ENCODE measurements at places on chromosomes 4 and X. TPM values are rescaled to one million over a fixed set of nuclear protein-coding genes. Genes with fewer than 3 reads are reported as not detected.

DNA sequence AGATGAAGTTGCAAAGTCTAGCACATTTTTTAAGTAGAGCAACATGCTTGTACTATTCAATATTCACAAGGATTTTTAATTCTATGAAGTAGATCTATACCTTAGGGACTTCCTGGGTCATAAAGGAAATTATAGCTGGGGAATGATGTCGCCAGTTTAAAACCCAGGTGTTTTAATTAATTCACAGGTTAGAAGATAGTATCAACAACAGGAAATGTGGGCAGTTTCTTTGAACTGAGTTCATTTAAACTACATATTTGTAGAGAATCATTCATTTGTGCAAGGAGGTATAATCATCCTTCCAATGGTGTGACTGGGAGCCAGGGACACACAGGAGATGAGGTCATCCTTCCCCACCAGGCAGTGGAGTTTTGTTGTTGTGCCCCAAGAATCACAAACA lies 181.3 kb upstream of the KLF3 start:
- no peaks in the 10 kb centered on the region for H3K36me3 ChIP-seq
- no peak for DNase-seq
- no peak overlapping the region for H3K4me3 ChIP-seq
- no peak overlapping the region for H3K27ac ChIP-seq
- H3K4me1 ChIP-seq: no peaks in the 10 kb centered on the region
- H3K27me3 ChIP-seq: no peaks in the 10 kb centered on the region

DNA sequence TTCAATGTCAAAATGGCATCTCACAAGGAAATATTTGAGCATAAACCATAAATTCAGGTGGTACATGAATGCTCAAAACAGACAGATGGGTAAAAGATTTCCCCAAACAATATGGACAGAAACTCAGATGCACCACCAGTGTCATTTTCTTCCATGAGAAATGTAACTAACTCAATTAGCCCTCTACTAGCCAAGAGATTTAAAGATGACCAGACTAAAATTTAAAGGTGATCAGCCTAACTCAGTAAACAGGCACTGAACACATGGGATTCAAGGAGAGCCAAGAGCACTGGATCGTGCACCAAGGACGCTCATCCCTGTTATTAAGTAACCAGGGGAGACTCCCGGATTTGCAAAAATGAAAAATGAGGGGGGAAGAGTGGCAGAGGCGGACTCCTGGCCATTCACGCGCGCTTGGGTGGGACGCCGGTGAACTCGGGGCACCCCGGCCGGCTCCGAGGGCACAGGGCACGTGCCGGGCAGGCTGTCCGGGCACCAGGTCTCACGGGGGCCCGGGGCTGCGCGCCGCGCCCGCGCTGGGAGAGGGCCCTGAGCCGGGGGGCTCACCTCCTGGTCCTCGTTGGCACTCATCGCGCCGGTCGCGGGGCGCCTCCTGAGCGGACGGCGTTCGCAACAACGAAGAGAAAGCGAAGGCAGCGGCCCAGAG lies 490 bp downstream of the RWDD4 start:
- peak overlapping the region; percentile 94 for H3K4me3 ChIP-seq
- peaks cover 20% of the 10 kb centered on the region for H3K36me3 ChIP-seq
- peaks cover 36% of the 10 kb centered on the region for H3K4me1 ChIP-seq
- H3K27ac ChIP-seq: peak overlapping the region; percentile 95
- DNase-seq: peak; percentile 32
- H3K27me3 ChIP-seq: no peaks in the 10 kb centered on the region

DNA sequence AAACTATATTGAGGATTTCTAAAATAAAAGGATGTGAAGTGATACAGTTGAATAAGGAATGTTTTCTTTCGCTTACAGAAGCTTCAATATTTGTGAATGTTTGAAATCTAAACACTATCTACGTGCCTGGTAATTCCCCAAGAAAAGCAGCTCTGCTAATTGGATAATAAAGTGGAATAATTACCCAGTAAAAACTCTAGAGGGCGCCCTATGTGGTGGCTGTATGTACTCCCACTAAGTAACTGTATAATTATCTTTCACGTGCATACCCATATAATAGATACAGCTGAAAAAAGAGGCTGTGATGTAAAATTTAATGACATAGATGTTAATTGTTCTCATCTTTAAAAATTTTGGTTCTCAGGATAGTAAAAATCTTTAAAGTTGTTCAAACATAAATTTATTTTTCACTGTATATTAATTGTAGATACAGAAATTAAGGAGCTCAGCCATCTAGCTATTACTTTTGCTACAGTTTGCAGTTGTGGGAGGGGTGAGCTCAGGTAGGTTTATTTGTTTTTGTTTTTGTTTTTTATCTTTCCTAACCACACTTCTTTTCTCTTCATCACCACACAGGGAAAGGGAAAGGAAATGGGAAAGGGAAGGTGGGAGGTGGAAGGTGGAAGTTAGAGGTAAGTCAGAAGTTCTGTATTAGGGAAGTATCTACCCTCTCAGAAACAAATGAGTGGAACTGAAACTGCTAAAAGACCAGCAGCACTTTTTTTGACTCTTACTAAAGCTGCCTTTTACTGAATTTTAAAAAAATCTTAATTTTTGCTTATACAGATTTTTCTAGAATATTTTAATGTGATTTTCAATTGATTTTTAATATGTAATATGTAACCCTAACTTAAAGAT lies 151.7 kb upstream of the RPS6KA6 start:
- no peaks in the 10 kb centered on the region for H3K4me1 ChIP-seq
- H3K27me3 ChIP-seq: no peaks in the 10 kb centered on the region
- no peak overlapping the region for H3K4me3 ChIP-seq
- no peak overlapping the region for H3K27ac ChIP-seq
- H3K36me3 ChIP-seq: no peaks in the 10 kb centered on the region

GRCh38 chrX:66200855-66201795 lies 37.1 kb downstream of the HEPH start:
- H3K4me1 ChIP-seq: no peaks in the 10 kb centered on the region
- no peak overlapping the region for H3K27ac ChIP-seq
- H3K4me3 ChIP-seq: no peak overlapping the region
- no peaks in the 10 kb centered on the region for H3K27me3 ChIP-seq
- no peak for DNase-seq

DNA sequence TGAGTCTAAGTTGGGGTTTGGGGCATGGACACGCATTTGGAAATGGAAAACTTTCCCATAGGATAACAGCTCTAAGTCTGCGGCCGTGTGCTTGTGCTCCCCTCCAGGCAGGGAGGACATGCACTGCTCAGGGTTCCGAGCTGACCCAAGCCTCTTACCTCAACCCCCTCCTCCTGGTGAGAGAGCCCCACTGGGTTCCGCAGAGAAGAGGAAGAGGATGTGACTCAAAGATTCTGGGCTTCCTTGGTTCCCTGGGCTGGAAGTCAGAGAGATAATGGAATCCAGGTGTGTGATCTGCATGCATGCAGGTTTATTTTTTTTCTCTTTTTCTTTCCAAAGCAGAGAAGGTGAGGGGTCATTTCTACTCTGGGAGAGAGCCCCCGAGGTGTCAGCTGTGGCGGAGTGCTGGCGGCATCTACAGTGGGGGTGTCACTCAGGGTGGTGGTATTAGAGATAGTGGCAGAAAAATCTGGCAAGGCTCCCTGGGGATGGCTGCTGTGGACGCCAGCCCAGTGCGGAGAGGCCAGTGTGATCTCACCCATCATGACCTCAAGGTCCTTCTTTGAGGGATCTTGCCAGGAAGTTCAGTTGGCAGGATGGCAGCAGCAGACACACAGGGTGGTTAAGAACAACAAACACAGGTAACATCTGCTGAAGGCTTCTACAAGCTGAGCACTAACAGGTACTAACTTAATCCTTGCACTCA lies 168.7 kb upstream of the HAND2 start:
- peak; percentile 60 for DNase-seq
- no peaks in the 10 kb centered on the region for H3K36me3 ChIP-seq
- peaks cover 25% of the 10 kb centered on the region for H3K4me1 ChIP-seq
- H3K4me3 ChIP-seq: peak overlapping the region; percentile 56
- H3K27me3 ChIP-seq: no peaks in the 10 kb centered on the region

GRCh38 chr4:83358410-83358809 lies 23.8 kb upstream of the HPSE start:
- DNase-seq: no peak
- H3K4me3 ChIP-seq: no peak overlapping the region
- no peaks in the 10 kb centered on the region for H3K36me3 ChIP-seq
- H3K4me1 ChIP-seq: no peaks in the 10 kb centered on the region
- no peaks in the 10 kb centered on the region for H3K27me3 ChIP-seq

DNA sequence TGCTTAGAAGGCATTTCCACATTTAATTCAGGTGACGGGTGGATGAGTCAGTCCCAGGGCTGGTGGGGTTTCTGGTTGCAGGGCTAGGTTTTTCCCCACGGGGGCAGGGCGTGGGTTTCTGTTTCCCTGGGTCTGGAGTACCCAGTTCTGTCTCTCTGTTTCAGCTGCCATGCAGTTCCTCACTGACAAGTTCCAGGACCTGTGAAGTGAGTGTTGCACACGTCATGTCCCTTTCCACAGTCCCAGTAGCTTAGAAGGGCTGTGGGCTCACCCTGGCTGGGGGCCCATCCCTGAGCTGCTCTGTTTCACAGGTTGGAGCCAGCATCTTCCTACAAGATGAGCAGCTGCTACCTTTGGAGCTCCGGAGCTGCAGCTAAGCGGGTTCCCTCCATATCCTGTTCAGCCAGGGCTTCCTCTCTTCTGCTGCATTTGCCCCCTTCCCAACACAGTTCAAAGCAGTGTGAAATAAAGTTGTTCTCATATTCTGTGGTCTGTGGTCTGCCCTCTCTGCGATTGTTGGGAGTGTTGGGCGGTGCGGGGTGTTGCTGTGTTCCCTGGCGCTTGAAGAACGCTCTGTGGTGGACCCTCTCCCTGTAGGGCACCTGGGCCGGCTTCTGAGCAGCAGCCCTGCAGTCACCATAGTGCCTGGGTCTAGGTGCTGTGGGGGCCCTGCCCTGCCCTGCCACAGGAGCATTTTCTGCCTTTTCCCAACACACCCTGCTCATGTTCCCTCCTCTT lies 3.9 kb downstream of the LOC101059915 start:
- H3K4me3 ChIP-seq: no peak overlapping the region
- H3K36me3 ChIP-seq: no peaks in the 10 kb centered on the region
- H3K27me3 ChIP-seq: no peaks in the 10 kb centered on the region
- no peaks in the 10 kb centered on the region for H3K4me1 ChIP-seq
- no peak for DNase-seq

- H3K27me3 ChIP-seq: no peaks in the 10 kb centered on the region
- peaks cover 2% of the 10 kb centered on the region for H3K36me3 ChIP-seq
- H3K4me1 ChIP-seq: no peaks in the 10 kb centered on the region
- no peak overlapping the region for H3K27ac ChIP-seq
- no peak overlapping the region for H3K4me3 ChIP-seq
- DNase-seq: no peak
Observed at GRCh38 chr4:74181219-74181618, 23.3 kb downstream of the MTHFD2L start.

DNA sequence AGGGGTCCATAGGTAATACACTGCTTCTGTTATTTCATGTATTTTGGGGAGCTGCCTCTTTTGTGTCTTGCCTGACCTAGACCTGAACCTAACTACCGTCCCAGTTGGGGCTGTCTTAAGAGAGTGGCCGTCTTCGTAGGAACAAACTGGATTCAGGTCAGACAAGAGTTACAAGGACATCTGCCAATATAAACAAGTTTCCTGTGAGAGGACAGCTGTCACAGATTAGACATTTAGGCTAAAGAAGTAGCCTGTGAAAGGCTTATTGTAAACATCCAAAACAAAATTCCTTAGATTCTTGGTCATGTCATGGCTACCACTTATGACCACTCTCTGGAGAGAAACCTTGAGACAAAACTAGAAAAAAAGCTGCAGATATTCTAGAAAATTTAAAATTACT lies 797.6 kb upstream of the AADAT start:
- H3K36me3 ChIP-seq: no peaks in the 10 kb centered on the region
- no peak overlapping the region for H3K27ac ChIP-seq
- H3K4me3 ChIP-seq: no peak overlapping the region
- no peak for DNase-seq
- no peaks in the 10 kb centered on the region for H3K27me3 ChIP-seq

DNA sequence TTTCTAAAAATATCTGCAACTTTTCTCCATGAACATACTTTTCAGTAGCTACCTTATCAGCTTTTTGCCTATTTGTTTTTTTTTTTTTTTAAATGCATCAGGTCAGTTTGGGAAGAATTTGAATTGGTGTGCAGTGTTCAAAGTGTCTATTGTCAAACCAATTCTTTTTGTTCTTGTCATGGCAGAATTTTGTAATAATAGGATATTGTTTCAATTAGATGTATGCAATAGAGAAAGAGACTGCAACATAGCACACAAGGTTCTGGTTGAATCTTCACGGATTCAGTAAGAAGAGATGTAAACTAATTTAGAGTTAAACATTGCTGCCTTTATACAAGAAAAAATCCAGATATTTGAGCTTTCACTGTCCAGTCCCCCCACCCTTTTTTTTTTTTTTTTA lies 277.1 kb downstream of the GRID2 start:
- DNase-seq: no peak
- H3K36me3 ChIP-seq: no peaks in the 10 kb centered on the region
- H3K27me3 ChIP-seq: no peaks in the 10 kb centered on the region
- H3K4me1 ChIP-seq: no peaks in the 10 kb centered on the region
- no peak overlapping the region for H3K4me3 ChIP-seq

GRCh38 chr4:78984593-78984992 lies 45.4 kb upstream of the PAQR3 start:
- H3K27me3 ChIP-seq: no peaks in the 10 kb centered on the region
- no peak for DNase-seq
- no peaks in the 10 kb centered on the region for H3K36me3 ChIP-seq
- no peaks in the 10 kb centered on the region for H3K4me1 ChIP-seq

DNA sequence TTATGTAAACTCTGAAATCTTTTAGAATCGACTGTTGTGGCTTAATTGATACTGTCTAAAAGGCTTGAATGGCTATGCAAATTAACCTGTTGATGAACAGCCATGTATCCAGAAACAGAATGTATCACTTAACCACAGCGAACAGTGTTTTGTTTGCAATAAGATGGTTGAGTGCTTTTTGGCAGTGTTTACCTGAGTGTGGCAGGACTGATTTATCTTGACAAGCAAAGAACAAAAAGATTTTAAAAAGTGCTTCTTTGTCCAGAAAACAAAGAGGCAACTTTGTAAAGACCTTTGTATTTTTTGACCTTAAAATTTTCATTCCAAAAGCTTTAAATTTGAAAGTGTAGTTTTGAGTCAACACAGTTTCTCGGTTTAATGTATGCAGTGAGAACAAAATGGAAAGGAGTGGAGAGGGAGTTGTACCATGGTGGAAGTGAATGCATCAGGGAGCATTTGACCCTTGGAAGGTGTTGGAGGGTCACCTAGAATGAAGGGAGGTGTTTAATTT lies 18.0 kb downstream of the ARHGAP10 start:
- no peak for DNase-seq
- no peak overlapping the region for H3K4me3 ChIP-seq
- H3K27me3 ChIP-seq: no peaks in the 10 kb centered on the region

Gene DGKK
- total RNA-seq: not detected

Gene CLIC2
- 11.7 TPM for total RNA-seq

Gene PRDM8
- 0.66 TPM for total RNA-seq

Gene HELT
- total RNA-seq: not detected

Gene RASSF6
- total RNA-seq: not detected

Gene TKTL2
- total RNA-seq: not detected

Gene ZXDB
- total RNA-seq: 5.7 TPM

Gene MAB21L2
- 0.11 TPM for total RNA-seq

Gene CDK16
- 120 TPM for total RNA-seq

Gene MAGEA1
- not detected for total RNA-seq

Gene SLC25A14
- 6.7 TPM for total RNA-seq
